ENCODE measurements at places on chromosomes 5 and 9.

GRCh38 chr9:3992222-3992621 is 307.6 kb downstream of the GLIS3 start:
- no peak for DNase-seq

GRCh38 chr5:104186100-104186499 is 623.5 kb upstream of the NUDT12 start:
- peak; percentile 7 for DNase-seq

DNA sequence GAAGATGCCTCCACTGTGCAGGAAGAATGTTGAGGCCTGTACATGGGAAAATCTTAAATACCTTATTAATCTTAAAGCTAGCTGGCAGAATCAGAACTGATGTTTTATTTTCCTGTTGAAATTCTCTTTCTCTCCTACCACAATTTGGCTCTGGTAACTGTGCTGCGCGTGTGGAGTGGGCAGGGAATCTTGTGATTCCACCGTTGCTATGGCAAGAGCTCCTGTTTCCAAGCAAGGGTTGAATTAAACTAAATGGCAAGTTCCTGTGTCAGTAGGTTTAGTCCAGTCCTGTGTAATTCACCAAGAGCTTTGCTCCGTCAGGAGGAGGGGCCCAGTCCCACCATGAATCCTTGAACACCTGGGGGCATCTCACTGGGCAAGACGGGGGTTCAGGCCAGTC is 36.4 kb downstream of the NXNL2 start:
- no peak for DNase-seq

- DNase-seq = no peak
These were observed 114.6 kb downstream of the MED27 start for GRCh38 chr9:131965103-131965502.

GRCh38 chr9:124676159-124676551 is 95.0 kb downstream of the NR6A1 start:
- DNase-seq = peak; percentile 34

GRCh38 chr9:79764374-79764773 is 192.6 kb downstream of the TLE4 start:
- peak; percentile 92 for DNase-seq

GRCh38 chr5:142346706-142347105 is 21.9 kb upstream of the SPRY4 start:
- no peak for DNase-seq

DNA sequence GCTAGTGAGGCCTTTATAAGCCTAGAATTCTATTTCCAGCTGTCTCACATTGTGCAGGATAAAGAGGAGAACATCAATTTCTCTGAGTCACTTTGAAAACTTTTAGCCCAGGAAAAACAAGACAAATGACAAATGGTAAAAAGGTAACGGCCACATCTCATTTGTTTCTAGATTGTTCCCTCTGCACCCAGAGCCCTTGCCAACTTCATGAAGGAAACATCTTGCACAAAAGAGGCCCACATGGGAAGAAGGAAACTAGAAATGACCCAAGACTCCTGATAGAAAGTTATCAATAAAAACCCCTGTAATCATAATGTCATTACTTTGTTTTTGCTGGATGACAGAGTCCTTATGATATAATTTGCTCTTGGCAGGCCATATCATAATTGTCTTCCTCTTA is 5.3 kb downstream of the DPYSL3 start:
- peak; percentile 56 for DNase-seq

GRCh38 chr5:181028032-181028819 is 11.8 kb upstream of the BTNL9 start:
- DNase-seq = no peak

GRCh38 chr5:78719504-78720219 is 71.1 kb upstream of the LHFPL2 start:
- no peak for DNase-seq

DNA sequence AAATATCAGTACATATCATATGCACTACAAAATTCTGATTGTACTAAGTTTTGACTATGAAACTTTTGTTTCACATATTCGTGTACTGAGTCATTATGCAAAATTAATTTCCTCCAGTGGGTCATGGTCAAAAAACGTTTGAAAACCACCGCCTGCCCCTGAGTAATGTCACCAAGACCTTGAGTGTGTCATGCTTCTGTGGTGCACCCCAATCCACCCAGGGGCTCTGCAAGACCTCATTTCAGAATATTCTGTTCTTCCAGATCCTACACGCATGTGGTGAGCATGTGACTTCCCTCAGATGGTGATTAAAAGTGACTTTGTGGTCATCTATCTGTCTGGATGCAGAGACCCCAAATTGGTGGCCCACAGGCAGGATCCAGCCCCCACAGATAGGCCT is 31.0 kb downstream of the ABLIM3 start:
- DNase-seq = peak; percentile 64

DNA sequence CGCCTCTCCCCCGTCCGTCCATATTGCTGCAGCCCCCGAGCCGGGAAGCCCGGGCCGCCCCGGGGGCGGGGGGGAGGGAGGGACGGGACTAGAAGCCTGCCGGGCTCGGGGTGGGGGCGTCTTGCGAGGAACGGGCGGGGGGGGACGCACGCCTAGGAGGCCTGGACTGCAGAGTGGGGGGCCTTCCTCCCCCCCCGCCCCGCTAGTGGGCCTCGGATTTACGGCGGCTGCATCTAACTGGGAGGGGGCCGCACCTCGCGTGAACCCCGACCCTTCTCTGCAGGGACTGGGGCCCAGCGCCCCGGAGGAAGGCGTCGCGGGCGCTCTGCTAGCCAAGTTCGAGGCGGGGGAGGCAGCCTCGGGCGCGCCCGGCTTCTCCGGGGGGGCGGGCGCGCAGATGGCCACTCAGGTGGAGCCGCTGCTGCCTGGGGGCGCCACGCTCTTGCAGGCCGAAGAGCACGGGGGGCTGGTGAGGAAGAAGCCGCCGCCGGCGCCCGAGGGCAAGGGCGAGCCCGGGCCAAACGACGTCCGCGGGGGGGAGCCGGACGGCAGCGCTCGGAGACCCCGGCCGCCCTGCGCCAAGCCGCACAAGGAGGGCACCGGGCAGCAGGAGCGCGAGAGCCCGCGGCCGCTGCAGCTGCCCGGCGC is at the start of gene LARP1:
Gene LARP1 (plus strand): TSS at position 17 of the 648 bp plus-strand sequence. CDS start 381 bp downstream, at position 398.
- no peak for DNase-seq

DNA sequence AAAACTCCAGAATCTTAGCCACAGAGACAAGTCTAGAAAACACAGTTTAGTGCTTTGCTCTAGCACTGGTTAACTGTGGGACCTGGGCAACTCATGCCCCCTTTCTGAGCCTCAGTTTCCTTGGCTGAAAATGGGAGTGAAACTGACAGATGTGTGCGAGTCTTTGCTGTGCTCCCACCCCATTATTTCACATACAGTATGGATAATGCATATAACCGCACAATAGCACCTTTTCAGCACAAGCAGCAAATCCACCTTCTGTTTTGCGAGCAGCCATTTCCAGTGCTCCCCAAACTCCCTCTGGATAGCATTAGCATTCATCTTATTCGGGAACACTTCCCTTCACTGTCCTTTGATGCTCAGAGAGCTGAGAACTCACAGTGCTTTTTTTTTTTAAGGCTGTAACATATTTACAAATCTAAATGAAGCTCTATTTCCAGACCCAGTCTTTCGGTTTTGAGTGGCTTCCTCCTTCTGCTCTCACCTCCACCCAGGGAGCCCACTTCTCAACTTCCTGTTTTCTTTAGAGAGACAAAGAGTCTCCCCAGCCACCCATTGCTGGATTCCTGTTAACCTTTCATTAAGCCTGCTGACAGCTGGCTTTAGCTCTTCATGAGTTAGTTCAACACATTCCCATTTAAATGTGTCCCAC is 49.2 kb downstream of the TIMD4 start:
- DNase-seq = no peak

DNA sequence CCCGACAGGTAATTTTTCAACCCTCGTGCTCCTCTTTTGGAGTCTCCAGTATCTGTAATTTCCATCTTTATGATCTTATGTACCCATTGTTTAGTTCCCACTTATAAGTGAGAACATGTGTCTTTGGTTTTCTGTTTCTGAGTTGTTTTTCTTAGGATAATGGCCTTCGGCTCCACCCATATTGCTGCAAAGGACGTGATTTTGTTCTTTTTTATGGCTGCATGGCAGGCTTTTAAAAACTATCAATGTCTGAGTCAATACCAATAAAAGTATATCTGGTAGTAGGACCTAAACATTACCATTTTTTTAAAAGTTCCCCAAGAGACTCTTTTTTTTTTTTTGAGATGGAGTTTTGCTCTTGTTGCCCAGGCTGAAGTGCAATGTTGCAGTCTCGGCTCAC is 3.9 kb upstream of the SLC26A2 start:
- no peak for DNase-seq

DNA sequence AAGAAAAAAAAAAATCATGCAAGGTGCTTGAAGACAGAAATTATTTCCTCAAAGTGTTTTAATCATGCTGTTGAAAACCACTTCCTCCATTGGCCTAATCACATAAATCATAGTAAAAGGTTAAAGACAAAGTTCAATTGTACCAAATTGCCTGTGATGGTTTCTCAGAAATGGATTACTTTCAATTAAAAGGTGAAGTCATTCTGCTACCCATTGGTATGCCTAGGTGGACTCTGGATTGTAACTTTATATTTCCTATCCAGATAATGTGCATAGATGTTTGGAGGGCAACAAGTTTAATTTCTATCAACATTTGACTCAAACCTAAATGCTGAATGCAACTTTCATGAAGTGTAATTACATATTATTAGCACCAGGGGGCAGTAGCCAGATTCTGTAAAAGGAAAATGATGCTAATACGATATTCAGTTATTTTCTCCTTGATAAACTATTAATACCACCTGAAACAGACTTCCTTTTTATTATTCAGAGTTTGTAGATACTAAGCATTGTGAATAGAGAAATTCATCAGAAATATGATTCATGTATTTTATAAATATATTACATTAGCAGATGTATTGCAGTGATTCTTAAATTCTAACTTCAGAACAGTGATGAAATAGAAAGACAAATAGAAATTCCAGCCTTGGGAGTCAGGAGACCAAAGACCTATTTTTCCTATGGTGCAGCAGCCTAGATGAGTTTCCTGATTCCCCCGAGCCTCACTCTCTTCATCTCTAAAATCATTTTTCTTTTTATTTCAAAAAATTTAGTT is 148.2 kb downstream of the CAAP1 start:
- peak; percentile 62 for DNase-seq

DNA sequence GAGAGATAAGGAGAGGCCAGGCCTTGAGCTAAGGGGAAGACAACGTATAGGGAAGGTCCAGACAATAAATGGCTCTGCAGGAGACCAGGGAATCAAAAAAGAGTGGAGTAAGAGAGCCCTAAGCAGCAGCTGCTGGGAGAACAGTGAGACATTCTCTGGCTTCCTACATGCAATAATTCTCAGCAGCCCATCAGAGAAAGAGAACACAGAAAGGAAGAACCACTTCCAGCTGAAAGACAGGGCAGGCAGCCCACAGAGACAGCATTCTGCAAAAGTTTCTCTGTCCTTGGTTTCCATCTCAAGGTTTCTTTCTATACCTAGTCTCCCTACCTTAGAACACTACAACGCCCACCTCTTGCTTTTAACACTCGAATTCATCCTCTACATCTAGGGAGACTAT is 189.9 kb downstream of the DEPDC1B start:
- no peak for DNase-seq

DNA sequence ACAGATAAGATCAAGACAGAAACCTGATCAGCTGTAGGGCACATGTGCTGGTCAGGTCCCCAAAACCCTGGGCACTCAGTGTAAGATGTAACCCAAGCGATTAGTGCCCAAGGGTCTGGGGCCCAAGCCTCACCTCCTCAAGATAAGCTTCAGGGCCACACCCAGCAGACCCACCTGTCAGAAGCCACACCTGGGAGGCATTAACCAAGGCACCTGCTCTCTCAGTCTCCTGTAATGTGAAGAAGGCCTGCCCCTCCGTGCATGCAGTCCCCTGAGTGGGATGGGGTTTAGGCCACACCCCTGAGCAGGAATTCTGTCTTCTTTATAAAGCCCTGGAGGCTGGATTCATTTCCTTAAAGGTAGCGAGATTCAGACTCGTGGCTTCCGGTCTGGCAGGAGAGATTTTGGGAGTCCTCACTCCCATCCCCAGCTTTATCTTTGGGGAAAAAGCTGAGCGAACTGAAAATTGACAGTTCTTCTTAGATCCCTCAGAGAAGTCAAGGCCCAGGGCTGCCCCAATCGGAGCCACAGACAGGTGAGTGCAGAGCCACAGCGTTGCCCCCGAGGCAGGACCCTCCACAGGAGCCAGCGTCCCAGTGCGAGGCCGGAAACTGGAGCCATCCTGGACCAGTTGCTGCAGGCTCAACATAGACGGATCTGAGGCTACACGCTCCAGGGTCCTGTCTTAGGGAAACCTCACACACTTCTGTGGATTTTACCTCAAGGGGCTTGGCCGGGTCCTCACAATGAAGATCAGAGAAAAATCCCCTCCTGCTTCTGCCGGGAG is 357.6 kb upstream of the IRX4 start:
- DNase-seq = no peak

- DNase-seq = no peak
These were observed 15.7 kb downstream of the GPBP1 start for GRCh38 chr5:57189515-57189914.

GRCh38 chr5:175729829-175730277 is 72.0 kb downstream of the HRH2 start:
- peak; percentile 88 for DNase-seq

- peak; percentile 47 for DNase-seq
These were observed at the start of gene CFAP77 for GRCh38 chr9:132409828-132410528. CFAP77 (plus strand) TSS chr9:132410211; CDS start chr9:132410272, 61 bp downstream.

DNA sequence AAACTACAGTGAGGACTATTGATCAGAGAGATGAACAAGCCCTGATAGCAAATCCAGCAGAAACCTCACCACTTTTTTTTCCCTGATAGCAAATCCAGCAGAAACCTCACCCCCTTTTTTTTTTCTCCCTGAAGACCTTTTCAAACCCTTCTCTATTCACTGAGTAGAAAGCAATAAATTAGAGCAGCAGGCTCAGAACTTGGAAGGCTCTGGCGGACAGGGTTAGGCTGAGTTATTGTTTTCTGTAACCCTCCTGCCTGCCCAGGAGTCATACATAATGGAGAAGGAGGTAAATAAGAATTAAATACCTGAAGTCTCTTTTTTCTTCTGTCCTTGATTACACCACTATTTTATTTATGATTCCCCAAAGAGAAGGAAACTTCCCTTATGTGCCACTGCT is 136.3 kb upstream of the SNX2 start:
- no peak for DNase-seq

- peak; percentile 90 for DNase-seq
These were observed 130.3 kb downstream of the CDC42SE2 start for GRCh38 chr5:131394128-131394527.

DNA sequence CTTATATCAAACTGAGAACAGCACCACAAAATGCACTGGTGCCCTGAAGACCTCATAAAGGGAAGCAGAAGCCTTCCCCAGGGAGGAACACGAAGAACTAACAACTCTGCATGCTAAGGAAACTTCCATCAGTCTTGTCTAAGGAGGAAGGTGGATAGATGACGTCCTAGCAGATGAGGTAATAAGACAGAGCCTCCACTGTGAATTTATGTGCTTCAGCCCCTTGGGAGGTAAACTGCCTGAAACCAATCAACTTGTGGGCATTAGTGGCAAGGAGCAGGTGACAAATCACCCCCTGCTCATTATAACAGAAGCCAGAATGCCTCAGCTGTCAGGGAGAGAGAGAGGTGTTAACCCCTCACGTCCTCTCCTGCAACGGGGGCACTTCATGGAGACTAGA is 48.9 kb upstream of the SPIN1 start:
- DNase-seq = no peak

GRCh38 chr5:171639205-171639621 is 146.4 kb upstream of the SMIM23 start:
- DNase-seq = no peak

- no peak for DNase-seq
These were observed 7.6 kb downstream of the FOXE1 start for GRCh38 chr9:97860451-97861147.

All from fibroblast of the aortic adventitia (primary cell).